RWPE2 (cell line): ENCODE measurements at places on chromosomes 4 and X.

DNA sequence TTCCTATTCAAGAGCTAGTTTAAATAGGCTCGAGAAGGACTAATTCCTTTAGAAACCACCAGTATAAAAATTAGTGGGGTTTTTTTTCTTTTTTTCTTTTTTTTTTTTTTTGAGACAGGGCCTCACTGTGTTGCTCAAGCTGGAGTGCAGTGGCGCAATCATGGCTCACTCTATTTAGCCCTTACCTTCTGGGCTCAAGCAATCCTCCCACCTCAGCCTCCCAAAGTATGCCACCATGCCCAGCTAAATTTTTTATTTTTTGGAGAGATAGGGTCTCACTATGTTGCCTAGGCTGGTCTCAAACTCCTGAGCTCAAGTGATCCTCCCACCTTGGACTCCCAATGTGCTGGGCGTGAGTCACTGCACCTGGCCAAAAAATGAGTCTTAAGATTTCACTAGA is 52.8 kb downstream of the APOO start:
- DNase-seq = no peak

DNA sequence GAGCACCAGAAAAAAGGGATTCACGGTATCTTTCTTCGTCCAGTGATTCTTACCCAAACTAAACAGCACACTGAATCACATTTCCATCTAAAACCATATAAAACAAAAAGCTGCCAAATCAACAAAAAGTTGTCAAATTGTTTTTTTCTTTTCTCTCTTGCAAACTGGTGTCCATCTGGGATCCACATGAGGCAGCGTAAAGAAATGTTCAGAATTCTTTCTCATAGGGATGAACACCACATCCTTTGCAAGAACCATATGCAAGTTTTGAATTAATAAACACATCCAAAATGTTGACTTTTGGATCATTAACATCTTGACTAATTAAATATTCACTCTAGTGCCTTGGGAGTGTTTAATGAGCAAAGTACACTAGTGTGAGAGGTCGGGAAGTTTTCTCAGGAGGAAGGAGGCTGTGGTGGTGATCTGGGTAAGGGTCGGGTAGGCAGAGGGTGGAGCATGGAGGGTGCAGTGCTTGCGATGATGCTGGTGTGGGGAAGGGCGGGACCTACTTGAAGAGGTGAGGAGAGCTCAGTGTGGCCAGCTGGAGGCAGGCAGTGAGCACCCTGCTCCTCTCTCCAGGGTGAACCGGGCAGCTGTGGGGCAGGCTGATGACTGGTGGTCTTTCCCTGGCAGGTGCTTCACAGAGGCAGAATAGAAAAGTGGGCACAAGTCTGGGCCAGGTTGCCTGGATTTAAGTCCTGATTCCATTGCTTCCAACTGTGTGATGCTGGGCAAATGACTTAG is 72.8 kb downstream of the NSUN7 start:
- DNase-seq = no peak

- DNase-seq = no peak
These were observed 27.7 kb downstream of the RGS12 start for GRCh38 chr4:3320361-3321023.

DNA sequence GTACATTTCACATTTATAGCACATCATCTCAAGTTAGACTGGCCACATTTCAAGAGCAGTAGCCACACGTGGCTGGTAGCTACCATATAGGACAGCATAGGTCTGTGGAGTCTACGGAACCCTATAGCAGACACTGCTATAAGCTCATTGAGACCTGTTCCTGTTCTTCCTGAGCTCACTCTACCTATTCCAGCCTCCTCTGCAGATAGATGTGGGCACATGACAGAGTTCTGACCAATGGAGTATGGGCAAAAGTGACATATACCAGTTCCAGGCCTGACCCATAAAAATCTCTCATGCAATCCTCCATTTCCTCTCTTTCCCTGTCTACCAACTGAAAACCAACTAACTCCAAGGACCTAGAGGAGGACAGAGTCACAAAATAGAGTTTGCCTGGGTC is 3.5 kb upstream of the HDAC6 start:
- DNase-seq = no peak

GRCh38 chr4:86955888-86956451 is 21.2 kb downstream of the AFF1 start:
- DNase-seq = no peak

- DNase-seq = no peak
These were observed 102.5 kb downstream of the GEMIN8 start for GRCh38 chrX:13927175-13927574.

- DNase-seq = no peak
These were observed 103.3 kb upstream of the ANK2 start for GRCh38 chr4:112946127-112946526.

DNA sequence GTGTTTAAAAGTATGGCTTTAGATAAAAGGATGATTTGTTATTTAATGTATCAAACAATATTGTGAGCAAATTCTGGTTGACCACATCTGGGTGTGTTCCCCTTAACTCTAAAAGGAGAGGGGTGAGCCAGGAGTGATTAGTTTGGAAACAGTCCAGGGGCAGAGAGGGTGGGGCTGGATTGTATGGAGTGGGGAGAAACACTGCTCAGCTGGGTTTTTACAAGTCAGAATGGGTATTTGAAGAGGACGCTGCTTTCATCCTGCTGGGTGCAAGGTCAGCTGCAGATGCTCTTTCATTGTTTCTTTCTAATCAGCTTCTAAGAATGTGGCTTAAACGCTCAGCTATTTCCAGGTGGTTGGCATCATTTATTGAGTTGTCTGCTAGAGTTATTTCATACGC is 82.8 kb upstream of the LIMCH1 start:
- DNase-seq = no peak

- DNase-seq = no peak
These were observed 15.6 kb downstream of the BCORL1 start for GRCh38 chrX:129998021-129998420.

GRCh38 chr4:40572692-40573310 is 56.9 kb downstream of the RBM47 start:
- DNase-seq = no peak

- no peak for DNase-seq
These were observed 197.6 kb upstream of the PSAPL1 start for GRCh38 chr4:7632341-7632740.

GRCh38 chr4:185211035-185211434 is 1.6 kb downstream of the SNX25 start:
- no peak for DNase-seq

- DNase-seq = peak; percentile 64
These were observed 333.8 kb downstream of the DMD start for GRCh38 chrX:32877592-32877991.

DNA sequence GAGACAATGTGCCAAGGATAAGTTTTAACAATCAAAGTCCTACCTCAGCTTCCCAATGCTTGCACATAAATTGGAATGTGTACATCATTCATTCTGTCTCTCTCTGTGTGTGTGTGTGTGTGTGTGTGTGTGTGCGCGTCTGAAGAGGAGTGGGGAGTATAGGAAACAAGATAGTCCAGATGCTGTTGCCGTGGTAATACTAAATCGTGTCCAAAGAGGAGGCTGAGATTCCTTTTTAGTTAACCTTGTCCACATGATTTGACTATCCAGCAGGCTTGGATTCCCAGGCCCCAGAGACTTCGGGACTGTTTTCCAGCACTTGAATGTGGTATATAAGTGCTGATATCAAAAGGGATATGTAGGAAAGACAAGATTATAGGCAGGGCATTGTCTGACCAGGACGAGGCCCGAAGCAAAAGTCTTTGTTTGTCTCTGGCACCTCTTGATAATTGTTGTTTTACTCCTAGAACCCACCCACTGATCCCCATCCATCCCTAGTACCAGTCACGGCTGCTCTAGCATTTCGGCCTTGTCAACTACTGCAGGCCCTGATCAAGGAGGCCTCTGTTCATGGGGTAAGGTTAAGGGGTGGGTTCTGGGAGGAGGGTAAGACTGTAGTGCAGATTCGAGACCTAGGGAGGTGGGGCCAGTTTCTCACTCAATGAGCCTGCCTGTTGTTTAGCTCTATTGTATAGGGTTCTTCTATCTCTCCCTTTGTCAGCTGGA is 3.9 kb downstream of the PLP1 start:
- DNase-seq = no peak

DNA sequence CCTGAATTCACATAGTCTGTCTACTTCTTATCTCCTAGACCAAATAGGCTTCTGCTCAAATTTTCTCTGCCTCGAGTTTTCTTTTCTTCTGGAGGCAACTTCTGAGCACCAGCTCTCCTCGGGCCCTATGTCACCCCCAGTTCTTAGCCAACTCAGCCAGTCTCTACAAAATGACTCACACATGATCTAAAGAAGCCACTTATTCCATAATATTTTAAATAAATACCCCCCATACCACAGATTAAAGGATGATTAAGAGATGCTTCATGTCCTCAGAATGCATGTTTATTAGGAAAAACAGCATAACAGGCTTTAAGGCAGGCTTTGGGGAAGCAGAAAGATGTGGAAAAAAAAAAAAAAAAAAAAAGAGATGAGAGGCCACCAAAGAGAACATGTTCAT is 36.6 kb upstream of the DDX53 start:
- DNase-seq = no peak

DNA sequence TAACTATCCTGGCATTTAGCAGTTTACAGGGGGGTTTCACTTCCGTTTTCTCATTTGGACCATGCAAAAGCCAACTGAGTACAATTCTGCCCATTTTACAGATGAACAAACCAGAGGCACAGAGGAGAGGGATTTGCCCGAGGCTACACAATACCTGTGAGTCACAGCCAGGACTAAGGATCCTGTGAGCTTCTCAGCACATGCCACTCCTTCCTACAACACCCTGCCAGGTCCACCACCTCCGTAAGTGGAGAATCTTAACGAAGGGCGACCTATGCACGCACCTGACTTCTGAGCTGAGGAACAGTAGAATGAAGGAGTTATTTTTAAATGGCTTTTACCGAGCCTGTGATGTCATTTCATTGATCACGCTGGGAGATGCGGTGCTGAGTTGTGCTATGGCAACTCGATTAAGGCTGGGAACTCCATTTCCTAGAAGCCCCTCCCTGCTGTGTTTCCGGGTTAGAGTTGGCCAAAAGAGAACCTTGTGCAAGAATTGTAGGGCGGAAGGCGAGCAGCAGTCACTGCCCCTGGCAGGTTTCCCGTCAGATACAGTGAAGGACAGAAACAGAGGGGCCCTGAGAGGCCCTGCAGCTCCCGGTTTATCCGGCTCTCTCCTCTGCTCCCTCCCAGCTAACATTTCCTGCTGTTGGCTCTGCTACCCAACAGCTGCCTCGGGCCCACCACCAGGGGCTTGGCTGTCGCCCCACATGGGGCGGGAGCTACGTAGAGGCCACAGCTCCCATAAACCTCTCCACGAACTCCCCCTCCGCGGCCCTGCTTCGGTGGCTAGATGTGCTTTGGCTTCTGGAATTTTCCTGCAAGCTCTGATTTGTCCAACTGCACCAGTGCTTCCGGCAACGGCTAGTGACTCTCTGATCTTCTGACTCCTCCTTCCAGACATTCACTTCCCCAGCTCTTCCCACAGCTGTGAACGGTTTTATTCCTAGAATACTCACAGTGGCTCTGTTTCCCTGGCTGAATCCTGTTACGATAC is 75.1 kb upstream of the USP9X start:
- DNase-seq = peak; percentile 72

- DNase-seq = no peak
These were observed 79.9 kb downstream of the CHST7 start for GRCh38 chrX:46653482-46653881.

- no peak for DNase-seq
These were observed 671.2 kb upstream of the GALNTL6 start for GRCh38 chr4:171142045-171142444.

DNA sequence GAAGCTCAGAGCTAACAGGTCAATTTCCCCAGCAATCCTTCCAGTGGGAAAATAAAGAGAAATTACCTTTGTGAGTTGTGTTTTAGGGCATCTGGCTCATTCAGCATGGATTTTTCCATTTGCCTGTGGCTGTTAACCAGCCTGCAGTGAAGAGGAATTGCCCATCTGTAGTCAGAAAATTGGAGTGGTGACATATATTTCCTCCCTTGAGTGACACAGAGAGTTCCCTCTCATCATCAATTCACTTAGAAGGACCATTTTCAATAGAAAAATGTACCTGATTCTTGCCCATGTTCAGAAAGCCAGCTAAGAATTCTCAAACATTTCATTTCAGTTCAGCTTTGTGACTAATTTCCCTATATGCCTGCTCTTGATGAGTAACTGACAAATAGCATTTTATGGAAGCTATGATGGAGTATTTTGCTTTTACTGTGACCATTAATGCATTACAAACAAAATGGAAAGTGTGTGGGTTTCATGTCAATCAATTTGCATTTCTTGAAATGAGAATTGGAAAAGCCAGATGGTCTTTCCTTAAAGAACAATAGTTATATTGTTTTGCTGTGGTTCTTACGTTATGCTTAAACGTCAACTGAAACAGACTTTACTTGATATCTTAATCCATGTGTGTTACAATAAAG is 155.8 kb downstream of the NWD2 start:
- DNase-seq = no peak

GRCh38 chr4:26723216-26723615 is 137.4 kb upstream of the STIM2 start:
- DNase-seq = no peak
